ENCODE measurements at places on chromosomes 13 and 19.

- DNase-seq, result no peak
Measured at GRCh38 chr19:17997969-17998826, 9.8 kb upstream of the ARRDC2 start.

GRCh38 chr13:102548811-102549210 is 48.0 kb upstream of the TPP2 start:
- DNase-seq, result no peak

DNA sequence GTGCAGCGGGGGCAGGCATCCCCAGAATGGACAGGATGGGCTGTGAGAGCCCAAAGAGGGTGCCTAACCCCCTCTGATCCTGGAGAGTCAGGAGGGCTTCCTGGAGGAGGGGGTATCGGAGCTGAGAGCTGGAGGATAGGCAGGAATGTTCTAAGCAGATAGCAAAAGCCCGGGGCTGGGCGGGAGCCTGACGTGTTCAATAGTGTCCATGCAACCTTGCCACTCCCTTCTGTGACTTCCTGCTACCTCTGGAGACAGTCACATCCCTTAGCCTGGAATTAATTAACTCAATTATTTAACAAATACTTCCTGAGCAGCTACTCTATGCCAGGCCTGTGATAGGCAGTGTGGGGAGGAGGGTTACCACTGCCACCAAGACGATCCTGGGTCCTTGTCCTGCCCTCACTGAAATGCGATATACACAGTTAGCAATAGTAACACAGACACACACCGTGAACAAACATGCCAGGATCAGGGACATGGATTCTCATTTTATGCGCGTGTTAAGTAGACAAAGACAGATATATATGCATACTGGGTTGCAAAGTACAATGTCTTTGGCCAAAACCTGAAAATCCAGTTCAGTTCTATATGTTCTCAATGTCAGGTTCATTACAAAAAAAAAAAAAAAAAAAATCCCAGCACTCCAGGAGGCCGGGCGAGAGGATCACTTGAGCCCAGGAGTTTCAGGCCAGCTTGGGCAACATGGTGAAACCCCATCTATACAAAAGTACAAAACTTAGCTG is 10.7 kb downstream of the AP2S1 start:
- no peak for DNase-seq

- DNase-seq, result no peak
Measured at GRCh38 chr19:12786141-12786870, 5.0 kb upstream of the JUNB start.

DNA sequence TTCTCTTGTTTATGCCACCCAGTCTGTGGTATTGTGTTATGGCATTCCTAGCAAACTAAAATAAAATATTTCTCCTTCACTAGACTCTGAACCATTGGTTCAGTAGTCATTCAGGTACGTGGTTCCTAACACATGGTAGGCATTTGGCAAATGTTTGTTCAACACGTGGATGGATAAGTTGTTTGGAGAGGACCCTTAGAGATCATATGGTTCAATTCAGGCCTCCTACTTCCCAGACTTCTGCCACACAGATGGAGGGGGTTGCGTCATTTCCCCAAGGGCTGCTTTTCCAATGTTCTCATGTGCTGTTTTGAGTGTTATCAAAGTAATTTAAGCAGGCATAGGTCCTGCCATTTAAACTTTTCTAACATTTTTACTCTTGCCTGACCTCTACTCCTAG is 6.7 kb downstream of the CXCL17 start:
- no peak for DNase-seq

All from NCI-H82 (cell line).